ENCODE measurements at places on chromosomes 12 and 14. TPM values are rescaled to one million over a fixed set of nuclear protein-coding genes. Genes with fewer than 3 reads are reported as not detected.

RHOJ gene
- not detected for polyA plus RNA-seq

DNA sequence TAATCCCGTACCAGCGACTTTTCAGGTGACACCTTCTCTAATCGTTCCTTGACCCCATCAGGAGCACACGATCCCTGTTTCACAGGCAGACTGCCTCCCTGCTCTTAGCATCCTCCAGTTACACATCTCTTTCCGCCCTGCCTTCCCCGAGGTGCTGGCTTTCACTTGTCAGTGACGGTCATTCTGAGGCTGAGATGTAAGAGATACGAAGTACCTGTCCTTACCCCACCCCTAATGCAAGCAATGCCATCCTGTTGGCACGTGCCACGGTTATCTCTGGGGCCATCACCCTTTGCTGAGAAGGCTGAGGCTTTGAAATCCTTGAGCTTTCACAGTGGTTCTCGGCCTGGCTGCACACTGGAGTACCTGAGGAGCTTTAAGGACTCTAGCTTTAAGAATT, 24.4 kb downstream of the B4GALNT3 start:
- no peak for DNase-seq

DNA sequence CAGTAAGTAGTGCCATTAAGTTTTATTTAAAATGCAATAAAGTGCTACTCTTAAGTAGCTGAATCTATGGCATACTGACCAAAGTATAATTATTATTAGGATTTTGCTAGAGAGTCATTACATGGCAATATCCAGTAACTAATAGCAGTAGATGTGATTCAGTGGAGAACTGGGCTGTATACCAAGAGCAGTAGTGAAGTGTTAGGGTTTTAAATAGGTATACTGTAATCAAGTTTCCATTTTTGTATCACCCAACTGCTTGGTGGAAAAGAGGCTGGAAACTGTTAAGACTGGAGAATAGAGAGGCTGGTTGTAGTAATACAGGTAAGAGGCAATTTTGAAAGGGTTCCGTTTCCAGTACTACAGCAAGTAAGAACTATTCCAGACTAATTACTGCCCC, 13.3 kb upstream of the LLPH start:
- no peak for DNase-seq

- no peak for DNase-seq
Measured at GRCh38 chr14:104971447-104972240, 6.5 kb downstream of the AHNAK2 start.

SLC22A17 gene
- polyA plus RNA-seq, result 8.4 TPM
